Immature natural killer cell (primary cell): ENCODE measurements at places on chromosomes 16 and 17. TPM values are rescaled to one million over a fixed set of nuclear protein-coding genes. Genes with fewer than 3 reads are reported as not detected.

DNA sequence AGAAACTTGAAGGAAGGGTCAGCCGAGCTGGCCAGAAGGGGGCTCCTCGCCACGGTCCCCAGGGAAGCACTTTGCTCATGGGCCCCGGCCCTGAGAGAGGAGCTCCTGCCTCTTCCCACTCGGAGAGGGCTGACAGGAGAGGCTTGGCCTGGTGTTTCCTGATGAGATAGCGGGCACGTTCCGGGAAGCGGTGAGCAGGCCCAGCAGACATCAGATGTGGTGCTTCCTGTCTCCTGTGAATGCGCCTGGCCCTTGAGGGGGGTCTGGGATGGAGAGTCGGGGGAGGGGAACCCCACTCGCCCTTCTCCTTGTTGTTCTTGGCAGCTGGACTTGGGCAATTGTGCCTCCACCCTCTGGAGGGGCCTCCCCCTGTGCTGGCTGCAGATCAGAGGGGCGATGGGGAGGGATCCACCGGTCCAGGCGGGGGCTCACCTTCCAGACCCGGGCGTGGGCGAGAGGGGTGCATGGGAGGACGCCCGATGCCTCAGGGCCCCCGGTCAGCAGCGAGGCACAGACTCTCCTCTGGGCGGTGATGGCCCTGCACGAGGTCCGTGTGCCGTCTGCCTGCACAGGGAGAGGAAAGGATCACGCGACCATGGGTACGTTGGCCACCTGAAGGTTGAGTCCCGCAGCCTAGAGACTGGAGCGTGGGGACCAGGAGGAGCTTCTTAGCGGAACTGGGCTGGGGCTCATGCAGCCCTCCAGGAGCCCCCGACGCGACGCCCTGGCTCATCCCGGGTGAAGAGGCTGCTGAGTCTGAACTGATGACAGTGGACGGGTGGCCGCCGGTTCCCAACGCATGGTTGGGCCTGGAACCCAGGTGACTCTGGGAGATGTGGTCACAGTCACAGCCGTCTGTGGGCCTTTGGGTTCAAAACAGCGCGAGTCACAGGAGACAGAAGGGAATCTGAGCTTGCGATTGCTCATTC is 25.4 kb downstream of the METRNL start:
- no peak for DNase-seq

Gene MRM3
- polyA plus RNA-seq, result 27.5 TPM

Gene HMOX2
- polyA plus RNA-seq, result 196 TPM

DNA sequence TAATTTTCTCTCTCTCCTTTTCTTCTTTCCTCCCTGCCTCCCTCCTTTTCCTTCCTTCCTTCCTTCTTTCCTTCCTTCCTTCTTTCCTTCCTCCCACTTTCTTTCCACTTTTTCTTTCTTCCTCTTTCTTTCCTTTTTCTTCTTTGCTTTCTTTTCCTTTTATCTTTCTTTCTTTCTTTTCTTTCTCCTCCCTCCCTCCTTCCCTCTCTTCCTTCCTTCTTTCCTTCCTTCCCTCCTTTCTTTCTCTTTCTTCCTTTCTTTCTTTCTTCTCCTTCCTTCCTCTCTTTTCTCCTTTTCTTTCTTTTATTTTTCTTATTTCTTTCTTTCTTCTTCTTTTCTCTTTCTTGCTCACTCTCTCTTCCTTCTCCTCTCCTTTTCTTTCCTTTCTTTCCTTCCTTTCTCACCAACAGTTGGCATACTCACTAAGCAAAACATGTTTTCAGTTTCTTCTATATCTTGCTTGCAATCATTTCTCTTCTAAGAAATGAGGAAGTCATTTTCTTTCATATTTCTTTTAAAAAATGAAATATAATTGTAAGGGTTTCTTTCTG is 97.1 kb upstream of the MAF start:
- DNase-seq, result no peak

- DNase-seq, result no peak
Observed at GRCh38 chr17:55273579-55274354, 9.0 kb downstream of the HLF start.

Gene AATK
- polyA plus RNA-seq, result 0.97 TPM

Gene RASD1
- 1.2 TPM for polyA plus RNA-seq

DNA sequence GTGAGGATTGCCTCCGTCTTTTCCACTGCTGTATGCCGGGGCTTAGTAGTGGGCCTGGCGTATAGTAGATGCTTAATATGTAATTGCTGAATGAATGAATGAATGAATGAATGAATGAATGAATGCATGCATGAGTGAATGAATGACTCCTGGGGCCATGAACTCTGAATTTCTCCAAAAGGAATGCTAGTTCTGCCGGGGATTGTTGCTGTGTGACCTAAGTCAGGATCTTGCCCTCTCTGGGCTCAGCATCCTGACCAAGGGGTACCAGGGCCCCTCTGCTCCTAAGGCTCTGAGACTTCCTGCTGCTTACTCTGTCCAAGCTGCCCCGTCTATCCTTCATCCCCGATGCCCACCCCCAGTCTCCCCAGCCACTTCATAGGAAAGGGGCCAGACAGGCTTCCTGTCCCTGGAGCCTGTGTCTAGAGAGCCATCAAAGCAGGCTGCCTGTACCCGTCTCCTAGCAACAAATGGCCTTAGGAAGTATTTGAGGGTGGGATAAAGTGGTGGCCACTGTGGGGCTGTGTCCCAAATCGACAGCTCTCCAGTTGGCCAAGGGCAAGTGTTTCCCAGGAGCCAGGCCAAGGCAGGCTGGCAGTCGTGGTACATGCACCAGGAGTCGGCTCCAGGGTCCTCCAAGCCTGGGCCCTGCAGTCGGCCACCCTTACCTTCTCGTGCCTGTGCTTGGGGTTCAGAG is 11.6 kb upstream of the MPRIP start:
- no peak for DNase-seq

Gene SHISA6
- not detected for polyA plus RNA-seq

DNA sequence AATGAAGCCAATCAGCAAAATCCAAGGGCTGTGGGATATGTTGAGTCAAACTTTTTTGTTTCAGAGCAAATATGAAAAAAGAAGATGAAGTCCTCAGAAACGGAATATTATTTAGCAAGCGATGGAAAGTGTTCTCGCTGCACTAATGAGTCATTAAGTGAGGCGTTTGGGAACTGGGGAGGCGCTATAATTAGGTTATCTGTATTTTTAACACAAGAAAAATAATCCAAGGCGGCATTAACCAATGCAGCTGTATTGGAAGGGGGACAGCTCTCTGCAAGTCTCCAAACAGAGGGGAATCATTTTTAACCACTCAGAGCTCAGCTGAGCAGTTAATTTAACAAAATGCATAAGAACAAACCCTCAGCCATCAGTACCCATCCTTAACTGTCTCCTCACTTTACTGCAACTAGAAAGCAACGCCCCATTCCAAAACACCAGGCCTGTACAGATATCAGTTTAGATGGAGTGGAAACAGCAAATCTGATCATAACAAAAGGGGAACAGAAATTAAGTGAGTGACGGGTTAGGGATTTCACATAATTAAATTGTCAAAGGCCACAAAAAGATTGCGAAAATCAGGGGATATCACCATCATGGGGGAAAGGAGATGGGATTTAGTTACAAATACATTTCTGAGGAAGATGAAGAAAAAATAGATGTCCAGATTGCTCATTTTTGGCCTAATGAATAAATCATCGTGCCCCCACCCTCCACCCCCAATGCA is 211.0 kb upstream of the TOX3 start:
- DNase-seq, result no peak
